ENCODE measurements at places on chromosomes 12 and 14. TPM values are rescaled to one million over a fixed set of nuclear protein-coding genes. Genes with fewer than 3 reads are reported as not detected.

- DNase-seq: no peak
Observed at GRCh38 chr14:81314443-81315175, 85.5 kb downstream of the STON2 start.

GRCh38 chr12:114168061-114168460 lies 201.9 kb upstream of the RBM19 start:
- DNase-seq: no peak

DNA sequence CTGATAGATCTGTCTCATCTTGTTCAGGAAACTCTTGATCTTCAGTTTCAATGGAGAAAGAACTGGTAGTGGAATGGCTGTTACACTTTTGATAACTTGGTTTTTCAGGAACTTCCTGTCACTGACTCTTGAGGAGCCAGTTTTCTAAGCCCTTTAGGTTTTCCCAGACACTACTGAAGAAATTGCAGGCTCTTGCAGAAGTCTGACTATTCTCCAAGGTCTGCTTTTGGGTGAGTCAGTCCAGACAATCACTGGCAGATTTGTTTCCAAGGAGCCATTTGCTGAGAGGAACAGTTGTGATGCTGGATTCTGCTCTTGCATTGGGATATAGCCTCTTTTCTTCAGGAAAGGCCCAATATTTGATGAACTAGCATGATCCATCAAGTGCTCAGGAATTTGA lies 468.0 kb downstream of the FUT8 start:
- no peak for DNase-seq

DNA sequence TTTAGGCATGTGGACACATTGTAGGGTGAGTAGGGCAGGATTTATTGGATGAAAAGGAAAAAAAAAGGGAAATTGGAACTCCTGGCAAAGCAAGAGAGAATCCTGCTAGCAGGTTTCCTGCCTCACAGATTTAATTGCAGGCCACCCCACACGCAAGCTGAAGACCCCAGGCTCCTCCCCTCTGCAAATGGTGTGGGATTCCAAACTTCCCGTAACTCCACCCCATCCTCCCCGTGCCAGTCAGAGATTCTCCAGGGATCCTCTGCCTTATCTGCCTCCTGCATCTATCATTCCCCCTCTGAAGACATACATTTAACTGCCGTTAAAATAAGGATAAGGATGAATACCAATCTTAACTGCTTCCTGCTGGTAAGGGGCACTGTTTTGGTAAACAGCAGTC lies 249.8 kb upstream of the GARIN2 start:
- DNase-seq: no peak

Gene KLRC3
- total RNA-seq: 2.9 TPM

- no peak for DNase-seq
Observed at GRCh38 chr14:84445486-84445885, 1084.5 kb upstream of the FLRT2 start.

Gene ANKRD9
- total RNA-seq: 3.7 TPM

GRCh38 chr12:62737188-62737587 lies 197.8 kb downstream of the PPM1H start:
- no peak for DNase-seq

- DNase-seq: no peak
Observed at GRCh38 chr14:28143316-28143715, 623.3 kb upstream of the FOXG1 start.

Measured in frontal cortex (tissue), 4 donors.